Activated B cell treated with CpG ODN at 0.5 μM for 24 hours (primary cell): ENCODE measurements at places on chromosomes 1 and 21.

DNA sequence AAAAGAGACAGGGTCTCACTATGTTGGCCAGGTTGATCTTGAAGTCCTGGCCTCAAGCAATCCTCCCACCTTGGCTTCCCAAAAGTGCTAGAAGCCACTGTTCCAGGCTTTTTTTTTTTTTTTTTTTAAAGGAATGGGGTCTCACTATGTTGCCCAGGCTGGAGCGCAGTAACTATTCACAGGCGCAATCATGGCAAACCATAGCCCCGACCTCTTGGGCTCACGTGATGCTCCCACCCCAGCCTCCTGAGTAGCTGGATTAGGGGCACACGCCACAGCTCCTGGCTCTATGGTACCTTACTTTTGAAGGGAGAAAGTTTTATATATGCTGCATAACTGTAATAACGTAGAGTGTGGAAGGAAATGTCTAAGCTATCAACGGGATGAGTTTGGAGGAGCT lies 5.7 kb upstream of the ATP13A2 start:
- H3K27ac ChIP-seq, result no peak overlapping the region
- H3K36me3 ChIP-seq, result peaks cover 48% of the 10 kb centered on the region
- H3K4me3 ChIP-seq, result no peak overlapping the region
- no peak for DNase-seq
- H3K4me1 ChIP-seq, result peaks cover 13% of the 10 kb centered on the region
- H3K27me3 ChIP-seq, result no peaks in the 10 kb centered on the region

- no peaks in the 10 kb centered on the region for H3K4me1 ChIP-seq
- H3K27ac ChIP-seq, result no peak overlapping the region
- no peak overlapping the region for H3K4me3 ChIP-seq
- H3K36me3 ChIP-seq, result peaks cover 71% of the 10 kb centered on the region
- no peak for DNase-seq
Measured at GRCh38 chr1:39478126-39478915, 13.1 kb upstream of the BMP8A start.

GRCh38 chr1:181140398-181140797 lies 51.9 kb downstream of the IER5 start:
- DNase-seq, result no peak
- no peaks in the 10 kb centered on the region for H3K36me3 ChIP-seq
- H3K27ac ChIP-seq, result peak overlapping the region; percentile 18
- peak overlapping the region; percentile 36 for H3K4me3 ChIP-seq

DNA sequence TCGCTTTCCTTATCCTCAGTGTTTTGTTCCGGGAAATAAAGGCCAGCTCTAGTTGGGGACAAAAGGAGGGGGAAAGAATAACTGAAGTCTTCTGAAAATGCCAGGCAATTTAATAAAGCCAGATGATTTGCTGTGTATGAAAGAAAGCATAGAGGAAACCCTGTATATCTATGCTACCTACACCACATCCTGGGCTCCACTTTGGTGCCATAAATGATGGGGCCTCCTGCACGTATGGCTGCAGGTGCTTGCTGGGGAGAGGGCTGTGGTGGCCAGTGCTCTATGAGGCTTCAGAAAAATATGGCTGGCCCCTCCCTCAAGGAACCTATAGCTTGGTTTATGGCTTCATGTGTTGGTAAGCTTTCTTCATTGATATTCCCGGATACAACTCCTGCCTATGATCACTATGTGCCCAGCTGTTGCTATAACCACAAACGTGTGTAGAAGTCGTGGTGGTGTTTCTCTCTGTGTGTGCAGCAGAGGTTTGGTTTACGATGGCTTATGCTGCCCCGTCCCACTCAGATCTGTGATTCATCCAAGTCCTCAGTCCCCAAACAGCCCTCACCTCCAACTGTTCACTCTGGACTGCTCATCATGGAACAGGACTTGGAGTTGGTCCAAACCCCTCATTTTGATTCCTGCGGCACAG lies 59.5 kb downstream of the BACE2 start:
- DNase-seq, result no peak
- H3K27ac ChIP-seq, result peak overlapping the region; percentile 91
- peaks cover 67% of the 10 kb centered on the region for H3K4me1 ChIP-seq
- peaks cover 9% of the 10 kb centered on the region for H3K36me3 ChIP-seq
- no peaks in the 10 kb centered on the region for H3K27me3 ChIP-seq

GRCh38 chr1:109616391-109616790 lies 3.0 kb downstream of the GNAT2 start:
- peak overlapping the region; percentile 51 for H3K27ac ChIP-seq
- no peak overlapping the region for H3K4me3 ChIP-seq
- peaks cover 4% of the 10 kb centered on the region for H3K36me3 ChIP-seq
- H3K4me1 ChIP-seq, result peaks cover 44% of the 10 kb centered on the region
- DNase-seq, result no peak
- no peaks in the 10 kb centered on the region for H3K27me3 ChIP-seq

DNA sequence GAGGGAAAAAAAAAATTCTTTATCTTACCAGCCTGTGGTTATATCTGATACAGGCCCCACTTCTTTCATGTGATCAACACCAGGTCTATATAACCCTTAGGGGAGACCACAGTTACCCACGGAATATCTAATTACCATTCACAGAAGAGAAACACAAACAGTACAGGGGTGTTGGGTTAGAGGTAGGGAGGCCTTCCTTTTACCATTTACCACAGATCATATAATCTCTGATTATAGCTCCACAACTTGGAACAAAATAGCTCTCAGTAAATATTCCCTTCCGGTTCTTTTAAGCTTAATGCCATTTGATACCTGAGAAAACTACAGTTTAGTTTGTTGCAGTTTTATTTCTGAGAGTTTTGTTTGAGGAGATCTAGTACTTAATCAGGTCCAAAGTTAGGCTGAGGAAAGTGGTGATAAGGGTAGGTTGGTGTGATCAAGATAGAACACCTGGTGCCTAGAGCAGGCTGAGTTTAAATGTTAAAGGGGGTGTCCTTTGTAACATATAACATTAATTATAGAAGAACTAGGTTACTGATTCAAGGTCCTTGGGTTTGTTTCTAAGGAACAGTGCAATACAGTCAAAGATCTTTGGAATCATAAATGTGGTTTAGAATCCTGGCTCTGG lies 14.1 kb downstream of the EPB41 start:
- no peak for DNase-seq
- peak overlapping the region; percentile 74 for H3K4me3 ChIP-seq
- no peaks in the 10 kb centered on the region for H3K27me3 ChIP-seq
- H3K4me1 ChIP-seq, result peaks cover 76% of the 10 kb centered on the region

- no peaks in the 10 kb centered on the region for H3K4me1 ChIP-seq
- no peak for DNase-seq
- no peaks in the 10 kb centered on the region for H3K27me3 ChIP-seq
- H3K36me3 ChIP-seq, result peaks cover 44% of the 10 kb centered on the region
Measured at GRCh38 chr21:43034101-43034500, 41.5 kb downstream of the CBS start.

- H3K4me1 ChIP-seq, result no peaks in the 10 kb centered on the region
- DNase-seq, result no peak
- H3K36me3 ChIP-seq, result no peaks in the 10 kb centered on the region
- H3K4me3 ChIP-seq, result no peak overlapping the region
- H3K27ac ChIP-seq, result no peak overlapping the region
- peaks cover 18% of the 10 kb centered on the region for H3K27me3 ChIP-seq
Measured at GRCh38 chr1:117318011-117318410, 49.2 kb upstream of the MAN1A2 start.

- H3K4me3 ChIP-seq, result no peak overlapping the region
- no peaks in the 10 kb centered on the region for H3K36me3 ChIP-seq
- peaks cover 14% of the 10 kb centered on the region for H3K27me3 ChIP-seq
- DNase-seq, result no peak
- H3K27ac ChIP-seq, result no peak overlapping the region
Measured at GRCh38 chr1:114075546-114076242, 78.0 kb downstream of the SYT6 start.

GRCh38 chr1:11788549-11789053 lies 17.2 kb downstream of the MTHFR start:
- H3K4me3 ChIP-seq, result no peak overlapping the region
- H3K4me1 ChIP-seq, result peaks cover 39% of the 10 kb centered on the region
- DNase-seq, result no peak
- peaks cover 34% of the 10 kb centered on the region for H3K36me3 ChIP-seq
- no peak overlapping the region for H3K27ac ChIP-seq

DNA sequence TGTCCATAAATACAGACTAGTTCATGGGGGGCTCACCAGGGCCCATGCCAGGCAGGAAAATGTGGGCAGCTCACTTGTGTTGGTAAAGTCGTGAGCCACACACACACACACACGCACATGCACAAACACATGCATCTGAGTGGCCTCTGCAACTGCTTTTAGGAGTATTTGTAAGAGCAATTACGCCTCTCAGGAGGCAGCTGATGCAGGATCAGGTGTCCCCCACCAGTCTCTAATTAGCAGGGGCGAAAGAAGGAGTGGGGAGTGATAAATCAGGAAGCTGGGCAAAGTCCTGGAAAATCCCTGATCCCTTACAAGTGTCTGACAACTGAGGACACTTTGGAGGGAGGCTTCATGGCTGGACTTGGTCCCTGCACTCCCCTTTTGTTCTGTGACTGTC lies 5.7 kb upstream of the IVL start:
- H3K27ac ChIP-seq, result no peak overlapping the region
- DNase-seq, result no peak
- peaks cover 17% of the 10 kb centered on the region for H3K27me3 ChIP-seq
- H3K4me1 ChIP-seq, result no peaks in the 10 kb centered on the region

DNA sequence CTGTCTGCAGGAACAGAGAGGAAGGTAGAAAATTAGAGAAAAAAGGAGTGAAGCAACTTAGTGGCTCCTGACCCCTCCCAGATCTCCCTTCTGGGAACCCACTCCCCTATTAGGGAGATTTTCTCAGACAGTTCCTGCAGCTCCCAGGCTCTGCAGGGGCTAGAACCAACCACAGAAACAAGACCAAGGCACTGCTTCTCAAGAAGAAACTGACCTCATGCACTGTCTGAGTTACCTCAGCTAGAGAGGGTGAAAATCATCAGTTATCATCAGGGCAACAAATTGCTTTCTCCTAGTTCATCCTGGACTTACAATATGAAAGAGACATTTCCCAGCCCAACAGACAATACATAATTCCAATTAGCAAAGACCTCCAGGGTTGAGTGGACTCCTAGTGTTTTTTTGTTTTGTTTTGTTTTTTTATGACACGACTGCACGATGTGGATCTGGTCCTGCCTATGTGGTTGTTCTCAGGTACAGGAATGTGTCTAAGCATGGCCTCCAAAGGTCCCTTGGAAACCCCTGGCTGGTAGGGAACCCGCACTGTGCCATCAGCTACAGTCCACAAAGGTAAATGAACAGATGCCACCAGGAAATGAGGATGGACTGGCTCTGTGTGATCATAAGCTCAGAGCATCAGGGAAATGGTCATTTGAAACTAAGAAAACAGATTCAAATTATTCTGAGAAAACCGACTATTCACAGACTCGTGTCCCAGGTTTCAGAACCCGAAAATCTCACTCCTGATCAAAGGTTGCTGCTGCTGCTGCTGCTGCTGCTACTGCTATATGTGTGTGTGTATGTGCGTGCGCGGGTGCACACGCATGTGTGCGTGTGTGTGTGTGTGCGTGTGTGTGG lies 65.3 kb downstream of the LAMC2 start:
- H3K27ac ChIP-seq, result no peak overlapping the region
- no peaks in the 10 kb centered on the region for H3K36me3 ChIP-seq
- H3K4me3 ChIP-seq, result no peak overlapping the region
- no peaks in the 10 kb centered on the region for H3K4me1 ChIP-seq

DNA sequence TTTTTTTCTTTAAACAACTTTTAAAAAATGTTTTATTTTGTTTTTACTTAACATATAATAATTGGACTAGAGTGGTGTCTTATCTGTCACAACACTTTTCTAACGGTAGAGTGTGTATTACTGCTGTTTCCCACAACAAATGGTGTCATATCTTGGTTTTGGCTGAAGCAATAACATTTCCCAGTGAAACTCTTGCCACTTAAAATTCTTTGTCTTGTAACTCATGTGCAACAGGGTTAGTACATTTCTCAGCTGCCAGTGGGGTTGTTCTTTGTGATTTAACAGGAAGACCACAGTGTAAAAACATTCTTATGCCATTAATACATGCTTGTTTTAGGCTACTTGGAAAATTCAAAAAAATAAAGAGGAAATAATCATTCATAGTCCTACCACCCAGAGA lies 43.5 kb downstream of the ALPL start:
- no peak overlapping the region for H3K27ac ChIP-seq
- peaks cover 9% of the 10 kb centered on the region for H3K4me1 ChIP-seq
- no peak for DNase-seq
- peaks cover 5% of the 10 kb centered on the region for H3K27me3 ChIP-seq
- no peak overlapping the region for H3K4me3 ChIP-seq

DNA sequence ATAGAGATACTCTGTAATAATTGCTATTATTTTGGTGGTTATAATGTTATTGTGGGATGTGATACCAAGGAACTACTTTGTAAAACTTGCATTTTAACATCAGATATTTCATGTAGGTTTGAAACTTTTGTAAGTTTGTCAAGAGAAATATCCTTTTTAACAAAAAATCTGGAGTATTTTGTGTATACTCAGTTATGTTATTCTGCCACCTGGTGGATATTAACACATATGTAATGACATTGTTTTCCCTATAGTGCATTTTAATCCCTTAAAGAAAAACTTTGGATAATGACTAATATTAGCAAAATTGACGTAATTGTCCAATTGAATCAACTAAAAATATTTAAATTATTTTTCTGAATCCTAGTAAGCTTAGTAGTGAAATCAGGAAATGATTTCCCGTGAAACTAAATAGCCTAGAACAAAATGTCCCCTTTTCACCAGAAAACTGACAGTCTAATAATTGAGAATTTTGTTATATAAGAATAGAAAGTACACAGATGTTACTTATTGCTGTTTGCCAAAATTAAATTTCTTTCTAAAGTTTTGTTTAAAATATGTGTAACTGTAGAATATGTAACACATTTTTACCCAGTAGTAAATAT lies 39.6 kb downstream of the KCTD3 start:
- no peaks in the 10 kb centered on the region for H3K4me1 ChIP-seq
- H3K27me3 ChIP-seq, result no peaks in the 10 kb centered on the region
- peaks cover 4% of the 10 kb centered on the region for H3K36me3 ChIP-seq
- H3K4me3 ChIP-seq, result no peak overlapping the region
- no peak for DNase-seq

GRCh38 chr1:234769986-234770795 lies 160.2 kb upstream of the IRF2BP2 start:
- peaks cover 61% of the 10 kb centered on the region for H3K4me1 ChIP-seq
- peak overlapping the region; percentile 50 for H3K27ac ChIP-seq
- no peak for DNase-seq
- H3K36me3 ChIP-seq, result no peaks in the 10 kb centered on the region
- H3K27me3 ChIP-seq, result no peaks in the 10 kb centered on the region
- no peak overlapping the region for H3K4me3 ChIP-seq

DNA sequence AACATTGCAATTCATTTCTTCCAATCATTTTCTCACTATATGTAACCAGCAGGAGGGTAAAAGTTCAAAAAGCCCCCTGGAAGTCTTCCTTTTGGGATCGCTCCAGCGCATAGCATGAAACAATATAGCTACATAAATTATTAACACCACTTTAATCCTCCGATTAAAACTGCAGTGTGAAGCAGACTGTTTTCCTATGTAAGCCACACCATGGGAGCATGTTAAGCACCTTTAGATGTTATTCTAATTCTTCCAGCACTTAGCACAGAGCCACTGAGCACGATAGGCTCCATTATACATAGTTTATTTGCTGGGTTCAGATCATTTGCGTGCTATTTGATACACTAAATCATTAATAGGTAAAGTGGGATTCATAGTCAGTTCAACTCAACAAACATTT lies 18.4 kb upstream of the GADD45A start:
- no peak for DNase-seq
- H3K27me3 ChIP-seq, result peaks cover 13% of the 10 kb centered on the region
- H3K4me3 ChIP-seq, result no peak overlapping the region
- H3K4me1 ChIP-seq, result no peaks in the 10 kb centered on the region
- H3K27ac ChIP-seq, result no peak overlapping the region

- no peak for DNase-seq
- peaks cover 4% of the 10 kb centered on the region for H3K4me1 ChIP-seq
- H3K27me3 ChIP-seq, result no peaks in the 10 kb centered on the region
- no peaks in the 10 kb centered on the region for H3K36me3 ChIP-seq
Measured at GRCh38 chr1:110811529-110811928, 61.4 kb upstream of the CD53 start.
